Effector memory CD8-positive, alpha-beta T cell (primary cell): ENCODE measurements at places on chromosomes 4 and X.

- H3K4me3 ChIP-seq: no peak overlapping the region
- H3K27ac ChIP-seq: no peak overlapping the region
- no peaks in the 10 kb centered on the region for H3K36me3 ChIP-seq
- peaks cover 11% of the 10 kb centered on the region for H3K27me3 ChIP-seq
- H3K4me1 ChIP-seq: no peaks in the 10 kb centered on the region
- no peak for DNase-seq
Measured at GRCh38 chr4:73872316-73873108, 3.3 kb downstream of the CXCL1 start.

DNA sequence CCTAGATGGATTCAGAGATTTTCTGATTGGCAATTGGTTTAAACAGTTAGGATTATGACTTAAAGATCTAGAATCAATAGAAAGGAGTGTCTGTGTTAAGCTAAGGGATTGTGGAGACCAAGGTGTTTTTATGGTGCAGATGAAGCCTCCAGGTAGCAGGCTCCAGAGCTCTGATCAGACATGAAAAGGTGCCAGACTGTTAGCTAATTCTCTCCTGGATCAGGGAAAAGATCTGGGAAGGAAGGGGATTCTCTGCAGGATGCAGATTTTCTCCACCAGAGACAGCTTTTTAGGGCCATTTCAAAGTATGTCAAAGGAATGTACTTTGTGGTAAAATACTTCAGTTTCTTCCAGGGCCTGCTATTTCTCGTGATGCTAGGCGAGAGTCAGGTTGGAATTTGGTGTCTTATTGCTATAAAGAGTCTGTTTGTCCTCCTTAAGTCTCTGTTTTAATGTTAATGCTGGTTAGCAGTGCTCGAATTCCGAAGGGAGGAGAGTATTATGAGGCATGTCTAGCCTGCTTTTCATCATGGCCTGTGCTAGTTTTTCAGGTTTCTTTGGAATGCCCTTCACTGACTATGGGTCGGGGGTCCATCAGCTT lies 12.0 kb upstream of the GPR78 start:
- peaks cover 15% of the 10 kb centered on the region for H3K27me3 ChIP-seq
- no peak for DNase-seq
- H3K4me3 ChIP-seq: no peak overlapping the region
- no peak overlapping the region for H3K27ac ChIP-seq
- no peaks in the 10 kb centered on the region for H3K36me3 ChIP-seq

DNA sequence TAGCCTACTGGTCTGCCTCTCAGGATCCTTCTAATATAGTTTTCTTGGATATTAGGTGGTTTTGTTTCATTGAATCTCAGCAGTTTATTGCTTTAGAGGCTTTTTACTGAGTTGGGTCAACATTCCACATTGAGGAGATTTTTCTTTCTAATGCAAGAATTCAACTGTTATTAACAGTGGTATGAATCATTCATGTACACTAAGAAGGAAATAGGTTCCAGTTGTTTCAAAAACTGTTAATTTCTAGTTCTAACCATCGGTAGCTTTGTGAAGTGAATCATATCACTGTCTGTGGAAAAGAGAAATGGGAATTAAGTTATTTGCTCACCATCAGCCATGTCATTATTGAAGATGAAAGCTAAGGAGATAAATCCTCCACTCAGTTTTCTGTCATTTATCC lies 331.5 kb downstream of the RPA4 start:
- H3K4me1 ChIP-seq: no peaks in the 10 kb centered on the region
- DNase-seq: no peak
- H3K27ac ChIP-seq: no peak overlapping the region
- no peak overlapping the region for H3K4me3 ChIP-seq
- peaks cover 4% of the 10 kb centered on the region for H3K36me3 ChIP-seq

DNA sequence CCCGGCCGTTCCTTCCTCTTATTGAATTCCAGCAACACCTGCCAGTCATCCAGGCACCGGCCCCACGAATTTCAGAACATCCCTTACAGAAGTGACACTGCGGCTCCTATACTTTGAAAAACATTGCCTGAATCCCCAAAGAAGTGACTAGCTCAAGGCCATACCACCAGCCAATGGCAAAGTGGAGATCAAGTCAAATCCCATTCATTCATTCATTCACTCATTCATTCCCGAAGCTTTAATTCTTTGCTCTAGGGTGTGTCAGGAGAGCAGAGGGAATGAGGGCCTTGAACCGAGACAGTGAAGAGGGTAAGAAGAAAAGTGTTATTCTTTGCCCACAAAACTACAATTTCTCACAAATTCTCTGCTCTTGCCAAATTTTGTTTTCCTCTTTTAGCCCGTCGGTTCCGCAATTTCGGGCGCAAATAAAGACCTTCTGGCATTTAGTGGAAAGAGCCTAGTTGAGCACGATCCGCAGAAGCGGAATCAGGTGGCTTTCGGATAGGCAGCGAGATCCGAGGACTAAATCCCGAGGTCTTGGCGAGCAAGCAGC lies 824 bp upstream of the HMGB3 start:
- H3K27me3 ChIP-seq: no peaks in the 10 kb centered on the region
- H3K4me3 ChIP-seq: peak overlapping the region; percentile 66
- H3K36me3 ChIP-seq: peaks cover 6% of the 10 kb centered on the region

- H3K27me3 ChIP-seq: peaks cover 10% of the 10 kb centered on the region
- H3K4me1 ChIP-seq: no peaks in the 10 kb centered on the region
- no peak for DNase-seq
- no peak overlapping the region for H3K27ac ChIP-seq
- H3K36me3 ChIP-seq: no peaks in the 10 kb centered on the region
Measured at GRCh38 chr4:54318904-54319303, 89.8 kb downstream of the PDGFRA start.
